Cardiac fibroblast (primary cell): ENCODE measurements at places on chromosomes 13 and 19.

DNA sequence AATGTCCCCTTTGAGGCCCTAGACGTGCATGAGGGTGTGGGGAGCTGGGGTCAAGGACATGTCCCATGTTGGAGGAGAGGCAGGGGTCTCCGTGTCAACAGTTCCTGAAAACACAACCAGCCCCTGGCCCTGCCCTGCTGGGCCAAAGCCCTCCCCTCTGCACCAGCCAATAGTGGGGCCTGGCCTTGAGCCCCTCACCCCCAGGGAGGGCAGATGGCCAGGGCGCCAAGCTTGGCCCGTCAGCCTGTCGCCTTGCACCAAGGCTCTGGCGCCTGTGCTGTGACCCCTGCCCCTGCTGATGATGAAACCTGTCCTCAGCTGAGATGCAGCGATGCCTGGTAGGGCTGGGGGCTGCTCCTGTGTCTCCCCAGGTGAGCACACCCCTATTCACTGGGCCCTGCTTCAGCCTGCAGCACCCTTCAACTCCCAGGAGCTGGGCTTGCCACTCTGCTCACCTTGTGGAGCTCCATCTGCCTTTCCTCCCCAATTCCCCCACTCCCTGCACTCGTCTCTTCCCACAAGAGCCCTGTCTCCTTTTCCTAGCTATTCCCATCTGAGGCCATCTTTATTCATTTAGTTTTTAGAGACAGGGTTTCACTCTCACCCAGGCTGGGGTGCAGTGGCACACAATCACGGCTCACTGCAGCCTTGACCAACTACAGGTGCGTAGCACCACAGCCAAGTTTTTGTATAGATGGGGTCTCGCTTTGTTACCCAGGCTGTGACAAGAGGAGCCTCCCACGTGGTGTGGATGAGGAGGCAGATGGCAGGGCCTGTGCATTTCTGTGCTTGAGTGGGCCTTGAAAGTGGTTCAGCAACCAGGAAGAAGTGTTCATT lies 2.1 kb upstream of the HAMP start:
- no peak for DNase-seq

DNA sequence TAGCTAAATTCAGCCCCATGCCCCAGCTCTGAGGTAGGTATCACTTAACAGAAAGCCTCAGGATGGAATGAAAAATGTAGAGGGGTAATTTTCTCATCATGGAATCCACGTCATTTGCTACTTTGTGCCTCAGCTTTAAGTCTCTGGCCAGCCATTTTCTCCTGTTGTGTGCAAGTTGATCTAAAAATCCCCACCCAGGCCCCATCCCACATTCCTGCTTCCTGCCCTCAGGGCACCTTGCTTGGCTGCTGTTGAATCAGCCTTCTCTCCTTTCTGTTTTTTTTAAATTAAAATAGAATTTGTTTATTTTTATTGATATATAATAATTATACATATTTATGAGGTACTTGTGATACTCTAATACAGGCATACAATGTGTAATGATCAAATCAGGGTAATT lies 179.9 kb upstream of the TSHZ3 start:
- no peak for DNase-seq

DNA sequence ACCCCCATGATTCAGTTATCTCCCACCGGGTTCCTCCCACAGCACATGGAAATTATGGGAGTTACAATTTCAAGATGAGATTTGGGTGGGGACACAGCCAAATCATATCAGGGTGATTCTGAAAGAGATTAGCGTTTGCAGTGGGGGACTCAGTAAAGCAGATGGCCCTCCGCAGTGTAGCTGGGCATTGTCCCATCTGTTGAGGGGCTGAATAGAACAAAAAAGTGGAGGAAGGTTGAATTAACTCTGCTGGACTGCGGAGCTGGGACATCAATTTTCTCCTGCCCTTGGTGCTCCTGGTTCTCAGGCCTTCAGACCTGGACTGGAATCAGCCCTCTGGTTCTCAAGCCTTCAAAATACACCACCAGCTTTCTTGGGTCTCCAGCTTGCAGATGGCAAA lies 55.2 kb upstream of the CACNA1A start:
- DNase-seq = no peak

GRCh38 chr19:9847087-9847671 lies 12.1 kb downstream of the PIN1 start:
- DNase-seq = peak; percentile 95

DNA sequence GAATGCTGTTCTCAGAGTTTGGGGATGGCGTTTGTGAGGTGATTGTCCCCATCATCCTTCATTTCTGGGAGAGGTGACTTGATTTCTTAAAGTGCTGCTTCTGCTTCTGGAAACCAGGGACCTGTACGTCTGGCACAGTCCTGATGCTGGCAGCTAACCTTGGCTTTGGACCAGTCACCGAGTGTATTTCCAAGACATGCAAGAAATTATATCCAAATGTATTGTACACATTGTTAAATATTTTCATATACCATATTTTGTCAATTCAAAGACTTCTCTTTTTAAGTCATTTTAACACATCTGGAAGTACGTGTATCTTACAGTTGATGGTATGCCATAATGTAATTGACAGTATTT lies 97.4 kb downstream of the ARHGEF7 start:
- DNase-seq = no peak

DNA sequence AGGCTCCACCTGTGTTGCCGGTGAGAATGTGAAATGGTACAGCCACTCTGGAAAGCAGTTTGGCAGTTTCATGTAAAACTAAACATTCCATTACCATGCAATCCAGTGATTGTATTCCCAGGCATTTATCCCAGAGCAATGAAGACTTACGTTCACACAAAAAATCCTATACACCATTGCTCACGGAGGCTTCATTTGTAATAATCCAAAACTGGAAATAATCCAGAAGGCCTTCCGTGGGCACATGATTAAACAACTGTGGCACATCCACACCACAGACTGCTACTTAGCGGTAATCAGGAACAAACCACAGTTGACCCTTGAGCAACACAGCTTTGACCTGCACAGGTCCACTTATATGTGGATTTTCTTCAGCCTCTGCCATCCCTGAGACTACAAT lies 339.7 kb downstream of the MTUS2 start:
- DNase-seq = no peak

- DNase-seq = no peak
These were observed 20.0 kb upstream of the WTIP start for GRCh38 chr19:34461375-34462100.

GRCh38 chr19:6021878-6022569 lies 44.1 kb upstream of the RANBP3 start:
- peak; percentile 88 for DNase-seq

DNA sequence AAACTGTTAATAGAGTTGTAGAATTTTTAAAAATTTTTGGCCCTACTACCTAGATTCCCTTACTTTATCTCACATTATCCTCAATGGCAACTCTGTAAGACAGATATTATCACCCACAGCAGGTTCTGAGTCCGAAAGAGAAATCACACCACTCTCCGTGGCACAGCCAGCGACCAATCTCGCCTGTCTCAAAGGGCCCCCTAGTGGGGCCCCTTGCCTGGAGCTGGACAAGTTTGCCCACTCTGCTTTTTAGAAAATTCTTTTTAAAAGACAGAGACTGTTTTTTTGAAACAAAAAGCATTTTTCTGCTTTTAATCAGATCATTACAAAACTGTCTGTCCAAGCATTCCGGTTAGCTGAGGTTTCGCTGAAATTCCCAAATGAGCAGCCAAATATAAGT lies 21.7 kb downstream of the PHF11 start:
- DNase-seq = no peak

DNA sequence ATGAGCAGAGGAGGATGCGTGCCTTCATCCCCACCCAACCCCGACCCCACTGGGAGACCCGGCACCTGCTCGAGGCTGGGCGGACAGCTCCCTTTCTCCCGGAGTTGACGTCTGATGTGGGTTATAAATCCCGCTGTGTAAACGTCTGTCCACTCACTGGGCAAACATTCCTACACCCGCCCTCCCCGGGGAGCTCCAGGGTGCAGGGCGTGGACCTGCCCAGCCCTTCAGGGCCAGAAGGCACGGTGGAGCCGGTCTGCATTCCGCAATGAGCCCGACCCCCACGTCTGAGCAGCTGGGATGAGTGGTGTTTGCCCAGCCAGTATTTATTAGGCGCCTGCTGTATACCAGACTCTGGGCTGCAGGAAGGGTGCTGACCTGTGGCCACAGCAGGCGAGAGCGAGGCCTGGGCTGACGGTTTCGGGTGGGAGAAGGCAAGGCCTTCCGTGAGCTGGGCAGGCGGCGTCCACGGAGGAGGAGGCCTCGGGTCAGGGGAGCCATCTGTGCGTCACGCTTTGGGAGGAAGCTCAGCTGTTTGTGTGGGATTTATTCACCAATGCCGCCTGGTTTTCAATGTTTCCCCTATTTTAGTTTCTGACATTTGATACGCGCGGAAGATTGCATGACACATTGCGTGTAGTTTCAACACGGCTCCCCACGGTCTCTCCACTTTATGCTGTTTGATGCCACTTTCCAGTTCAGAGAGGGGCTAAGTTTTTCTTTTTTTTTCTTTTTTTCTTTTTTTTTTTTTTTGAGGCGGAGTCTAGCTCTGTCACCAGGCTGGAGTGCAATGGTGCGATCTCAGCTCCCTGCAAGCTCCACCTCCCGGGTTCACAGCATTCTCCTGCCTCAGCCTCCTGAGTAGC lies 2.0 kb downstream of the MISP start:
- peak; percentile 85 for DNase-seq

DNA sequence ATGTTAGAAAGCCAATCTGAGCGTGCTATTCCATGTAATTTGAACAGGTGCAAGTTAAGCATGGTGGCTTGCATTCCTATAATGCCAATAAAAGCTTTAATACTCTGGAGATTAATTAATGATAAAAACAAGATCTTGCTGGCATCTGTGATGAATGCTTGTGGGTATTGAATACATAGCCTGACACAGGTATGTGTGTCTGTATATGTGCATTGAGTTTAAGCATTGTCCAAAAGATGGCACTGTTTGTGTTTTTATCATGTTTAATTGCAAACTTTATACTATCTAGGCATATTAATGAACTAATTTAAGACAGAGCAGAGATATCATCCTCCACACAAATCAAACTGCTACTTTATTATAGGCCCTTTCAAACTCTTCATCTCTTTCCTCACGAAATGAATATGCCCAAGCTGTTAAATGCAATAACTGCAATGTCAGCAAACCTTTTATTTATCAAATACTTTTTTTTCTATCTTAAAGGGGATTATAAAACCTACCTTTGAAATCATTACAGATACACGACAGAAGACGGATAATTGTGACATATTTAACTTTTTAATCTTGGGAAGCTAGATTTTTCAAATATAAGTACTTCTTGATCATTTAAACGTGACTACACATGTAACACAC lies 86.5 kb downstream of the TNFSF11 start:
- peak; percentile 54 for DNase-seq

DNA sequence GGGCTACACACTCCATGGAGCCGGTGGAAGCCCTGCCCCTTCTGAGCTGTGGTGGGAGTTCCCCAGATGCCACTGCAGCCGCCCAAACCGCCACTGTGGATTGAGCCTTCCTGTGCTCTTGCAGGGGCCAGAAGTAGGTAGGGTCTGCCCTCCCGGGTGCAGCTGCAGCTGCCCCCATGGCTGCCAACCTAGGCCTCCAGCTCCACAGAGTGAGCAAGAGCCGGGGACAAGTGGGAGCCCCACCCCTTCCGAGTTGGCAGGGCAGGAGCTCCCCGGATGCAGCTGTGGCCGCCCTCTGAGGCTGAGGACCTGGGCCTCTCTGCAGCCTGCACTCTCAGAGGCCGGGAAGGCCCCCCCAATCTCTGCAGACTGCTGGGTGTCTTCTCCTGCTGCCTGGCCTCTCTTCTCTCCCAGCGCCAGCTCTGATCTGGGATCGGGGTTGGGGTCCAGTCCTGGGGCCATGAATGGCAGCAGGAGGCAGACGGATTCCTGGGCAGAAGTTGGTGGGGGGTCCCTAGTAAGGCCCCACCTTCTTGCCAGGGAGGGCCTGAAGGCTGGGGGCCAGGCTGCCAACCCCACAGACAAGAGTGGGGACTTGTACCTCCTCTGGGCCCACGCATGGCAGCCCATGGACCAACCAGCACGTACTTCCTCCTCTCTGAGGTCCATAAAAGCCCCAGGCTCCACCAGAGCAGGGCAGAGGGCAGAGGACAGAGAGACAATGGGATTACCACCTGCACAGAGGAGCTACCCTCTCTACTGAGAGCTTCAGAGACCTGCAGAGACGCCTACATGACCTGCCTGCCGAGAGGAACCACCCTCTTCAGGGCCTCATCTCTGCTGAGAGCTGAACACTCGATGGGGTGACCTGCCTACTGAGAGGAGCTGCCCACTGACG lies 28.9 kb downstream of the AP2S1 start:
- DNase-seq = no peak

GRCh38 chr13:49953560-49953959 lies 17.4 kb upstream of the SPRYD7 start:
- no peak for DNase-seq

GRCh38 chr19:55486971-55487923 lies 989 bp upstream of the SSC5D start:
- DNase-seq = peak; percentile 96

- DNase-seq = peak; percentile 74
These were observed 2.0 kb upstream of the ARHGAP45 start for GRCh38 chr19:1064661-1065605.

DNA sequence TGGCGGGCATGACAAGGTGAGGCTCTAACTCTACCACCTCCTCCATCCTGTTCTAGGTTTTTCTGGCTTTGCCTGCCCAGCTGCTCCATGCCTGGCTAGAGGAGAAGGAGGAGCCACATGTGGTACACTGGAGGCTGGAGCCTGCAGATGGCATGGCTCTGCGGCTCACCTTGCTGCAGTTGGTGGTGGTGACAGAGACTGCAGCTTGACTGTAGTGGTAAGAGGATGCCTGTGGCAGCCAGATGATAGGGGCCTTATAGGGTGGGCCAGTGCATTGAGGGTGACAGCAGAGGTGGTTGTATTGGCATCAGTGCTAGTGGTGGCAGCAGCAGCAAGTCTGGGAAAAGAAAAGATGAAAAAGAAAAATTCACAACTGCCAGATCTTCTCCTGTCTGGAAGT lies 146.2 kb downstream of the TNFRSF19 start:
- no peak for DNase-seq

GRCh38 chr19:35565016-35565856 lies 1.8 kb upstream of the ATP4A start:
- DNase-seq = no peak

GRCh38 chr19:20482721-20483120 lies 82.9 kb downstream of the ZNF737 start:
- no peak for DNase-seq

GRCh38 chr13:45297456-45298205 lies 43.4 kb downstream of the TPT1 start:
- DNase-seq = no peak

GRCh38 chr13:29689548-29689947 lies 94.1 kb upstream of the SLC7A1 start:
- DNase-seq = no peak
